ENCODE measurements at places on chromosomes 16 and 17.

DNA sequence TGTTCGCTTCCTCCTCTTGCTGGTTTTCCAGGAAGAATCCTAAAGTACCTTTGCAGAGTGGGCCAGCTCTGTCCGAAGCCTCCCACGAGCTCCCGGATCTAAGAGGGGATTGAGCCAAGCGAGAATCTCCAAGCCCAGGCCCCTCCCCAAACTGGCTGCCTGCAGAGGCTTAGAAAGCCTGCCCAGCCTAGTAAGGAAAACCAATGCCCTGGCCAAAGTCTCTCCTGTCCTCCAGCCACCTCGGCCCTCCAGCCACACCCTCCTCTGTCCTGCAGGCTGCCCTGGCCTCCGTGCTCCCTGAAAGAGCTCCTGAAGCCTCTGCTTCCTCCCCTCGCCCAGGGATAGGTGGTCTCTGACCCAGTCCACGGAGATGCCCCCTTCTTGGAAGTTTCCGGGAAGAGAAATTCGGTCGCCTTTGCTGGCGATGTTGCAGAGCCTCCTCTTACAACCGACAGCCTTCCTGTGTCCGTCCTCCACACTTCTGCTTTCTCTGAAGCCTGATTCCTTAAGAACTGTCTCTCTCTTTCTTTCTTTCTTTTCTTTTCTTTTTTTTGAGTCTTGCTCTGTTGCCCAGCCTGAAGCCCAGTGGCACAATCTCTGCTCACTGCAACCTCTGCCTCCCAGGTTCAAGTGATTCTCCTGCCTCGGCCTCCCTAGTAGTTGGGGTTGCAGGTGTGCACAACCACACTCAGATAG lies 54.9 kb upstream of the TOB1 start:
- no peak for DNase-seq

DNA sequence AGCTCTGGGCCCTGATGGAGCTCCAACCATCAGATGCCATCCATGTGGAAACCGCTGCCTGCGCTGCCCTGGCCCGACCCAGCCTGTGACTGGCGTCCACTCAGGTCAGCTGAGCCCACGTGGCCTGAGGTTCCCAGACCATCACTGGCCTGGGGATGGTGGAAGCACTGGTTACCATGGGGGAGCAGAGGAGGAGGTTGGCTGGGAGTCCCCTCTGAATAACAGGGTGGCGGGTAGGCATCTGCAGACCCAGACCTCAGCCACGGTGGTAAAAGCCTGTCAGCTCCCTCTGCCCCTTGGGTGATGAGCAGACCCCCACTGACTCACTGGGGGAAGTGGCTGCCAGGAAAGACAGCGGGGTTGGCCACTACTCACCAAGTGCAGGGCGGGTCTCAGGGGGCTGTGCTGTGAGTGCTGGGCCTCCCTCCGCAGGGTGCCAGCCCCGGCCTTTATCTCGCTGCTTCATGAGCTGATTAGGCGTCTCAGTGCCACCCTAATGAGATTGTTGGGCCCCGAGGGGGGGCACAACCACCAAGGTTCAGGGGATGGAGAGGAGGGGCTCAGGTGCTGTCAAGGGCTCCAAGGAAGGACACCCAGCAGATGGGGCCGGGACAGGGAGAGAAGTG lies at the start of gene PDE6G:
PDE6G (minus strand) TSS at position 425 of the 626 bp plus-strand sequence. CDS start 3,237 bp downstream, outside the sequence.
- no peak for DNase-seq

DNA sequence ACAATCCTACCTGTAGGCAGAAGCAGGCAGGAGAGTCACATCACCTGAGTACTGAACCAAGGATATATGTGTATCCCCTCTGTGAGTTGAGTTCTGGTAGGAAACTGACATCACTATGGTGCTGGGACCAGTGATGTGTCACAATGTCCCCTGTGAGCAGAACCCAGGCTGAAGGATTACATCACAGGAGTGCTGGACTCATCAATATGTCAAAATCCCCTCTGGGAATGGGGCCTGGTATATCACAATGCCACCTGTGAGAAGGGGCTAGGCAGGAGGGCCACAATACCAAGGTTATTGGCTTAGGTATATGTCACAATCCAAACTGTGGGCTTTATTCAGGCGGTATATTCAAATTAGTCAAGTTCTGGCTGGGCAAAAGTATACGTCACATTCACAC lies 2098.3 kb downstream of the TP53TG3F start:
- no peak for DNase-seq

DNA sequence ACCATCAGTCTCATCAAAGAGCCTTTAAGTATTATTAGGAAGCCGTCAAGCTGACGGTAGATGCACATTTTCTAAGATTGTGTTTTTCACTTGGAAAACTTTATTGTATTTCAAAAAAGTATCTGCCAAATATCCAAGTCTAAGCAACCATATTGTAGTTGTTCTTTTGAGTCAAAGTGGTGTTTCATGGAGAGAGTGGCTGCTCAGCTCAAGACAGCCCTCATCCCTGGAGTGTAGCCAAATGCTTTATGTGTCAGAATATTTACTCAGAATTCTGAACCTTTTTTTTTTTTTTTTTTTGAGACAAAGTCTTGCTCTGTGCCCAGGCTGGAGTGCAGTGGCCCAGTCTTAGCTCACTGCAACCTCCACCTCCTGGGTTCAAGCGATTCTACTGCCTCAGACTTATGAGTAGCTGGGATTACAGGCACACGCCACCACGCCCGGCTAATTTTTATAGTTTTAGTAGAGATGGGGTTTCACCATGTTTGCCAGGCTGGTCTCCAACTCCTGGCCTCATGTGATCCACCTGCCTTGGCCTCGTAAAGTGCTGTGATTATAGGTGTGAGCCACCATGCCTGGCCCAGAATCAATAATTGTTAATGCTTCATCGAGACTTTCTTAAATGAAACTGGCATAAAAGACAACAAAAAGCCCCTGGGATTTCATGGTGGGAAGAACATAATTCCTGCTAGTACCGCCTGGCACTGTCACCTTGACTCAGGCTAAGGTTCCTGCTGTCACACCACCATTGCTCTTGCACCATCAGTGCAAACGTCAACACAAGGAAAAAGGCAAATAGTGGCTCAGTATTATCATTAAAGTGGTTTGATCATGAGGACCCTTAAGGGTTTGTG lies 45.5 kb downstream of the PRKCA start:
- no peak for DNase-seq

DNA sequence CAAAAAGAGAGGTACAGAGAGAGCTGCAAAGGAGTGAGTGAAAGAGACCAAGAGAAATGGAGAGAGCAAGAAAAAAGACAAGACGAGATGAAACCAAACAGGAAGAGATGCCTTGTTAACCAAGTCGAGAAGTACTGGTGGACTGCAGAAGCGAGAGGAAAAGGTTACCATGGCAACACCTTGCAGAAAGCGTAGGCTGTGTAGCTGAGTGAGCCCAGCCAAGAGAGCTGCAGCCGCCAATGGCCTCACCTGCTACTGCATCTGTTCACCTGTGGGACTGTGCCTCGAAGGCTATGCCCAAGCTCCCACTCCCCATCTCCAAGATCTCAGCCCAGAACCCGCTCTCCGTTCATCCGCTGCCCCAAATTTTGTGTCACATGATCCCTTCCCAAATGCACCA lies 161.3 kb downstream of the SLC39A11 start:
- DNase-seq: no peak
